Subcutaneous adipose tissue (tissue), 4 donors: ENCODE measurements at places on chromosomes 11 and 22. TPM values are rescaled to one million over a fixed set of nuclear protein-coding genes. Genes with fewer than 3 reads are reported as not detected.

HEPACAM gene
- total RNA-seq, result 62.0 TPM

MS4A8 gene
- not detected for total RNA-seq

SYT7 gene
- total RNA-seq, result 0.66 TPM

WT1 gene
- not detected for total RNA-seq

YAP1 gene
- total RNA-seq, result 154 TPM

LMNTD2 gene
- 1.2 TPM for total RNA-seq

IL18 gene
- 27.7 TPM for total RNA-seq

CPSF7 gene
- total RNA-seq, result 41.4 TPM

TOMT gene
- total RNA-seq, result not detected

MYBPC3 gene
- 0.17 TPM for total RNA-seq

OR8D4 gene
- not detected for total RNA-seq

CATSPERZ gene
- not detected for total RNA-seq
